ENCODE measurements at places on chromosomes 12 and 14. TPM values are rescaled to one million over a fixed set of nuclear protein-coding genes. Genes with fewer than 3 reads are reported as not detected.

- DNase-seq = no peak
- peaks cover 13% of the 10 kb centered on the region for H3K36me3 ChIP-seq
- H3K4me3 ChIP-seq = no peak overlapping the region
- H3K4me1 ChIP-seq = no peaks in the 10 kb centered on the region
- no peaks in the 10 kb centered on the region for H3K27me3 ChIP-seq
- no peak overlapping the region for H3K27ac ChIP-seq
Observed at GRCh38 chr14:80678436-80678835, 263.1 kb downstream of the CEP128 start.

GRCh38 chr12:44334347-44334746, 498.5 kb downstream of the TMEM117 start:
- DNase-seq = no peak
- no peak overlapping the region for H3K4me3 ChIP-seq
- no peaks in the 10 kb centered on the region for H3K4me1 ChIP-seq

Gene SLC7A8
- 0.89 TPM for total RNA-seq

Gene LAG3
- total RNA-seq = 1.0 TPM

DNA sequence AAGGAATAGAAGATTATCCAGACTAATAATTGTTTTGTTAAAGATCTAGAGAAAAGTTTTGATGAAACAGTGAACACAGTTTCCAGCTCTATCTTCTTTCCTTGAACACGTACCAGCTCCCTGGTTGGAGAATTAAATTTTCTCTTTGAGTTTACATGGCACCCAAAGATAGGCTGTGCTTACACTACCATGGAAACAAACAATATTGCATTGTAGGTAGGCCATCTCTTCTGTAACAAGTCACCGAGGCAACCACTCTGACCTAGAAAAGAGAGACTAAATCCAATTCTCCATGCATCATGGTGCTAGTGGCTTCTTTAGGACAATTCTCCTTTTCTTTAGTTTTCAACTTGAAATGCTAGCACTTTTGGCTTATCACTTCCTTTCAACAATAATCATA, 9.9 kb downstream of the BMAL2 start:
- no peak overlapping the region for H3K27ac ChIP-seq
- no peak overlapping the region for H3K4me3 ChIP-seq
- peaks cover 19% of the 10 kb centered on the region for H3K4me1 ChIP-seq
- no peaks in the 10 kb centered on the region for H3K27me3 ChIP-seq
- no peaks in the 10 kb centered on the region for H3K36me3 ChIP-seq
- DNase-seq = no peak

Gene DYRK4
- total RNA-seq = 37.9 TPM

GRCh38 chr12:72030277-72030676, 91.6 kb downstream of the TPH2 start:
- no peak overlapping the region for H3K27ac ChIP-seq
- H3K4me1 ChIP-seq = no peaks in the 10 kb centered on the region
- no peak overlapping the region for H3K4me3 ChIP-seq
- no peaks in the 10 kb centered on the region for H3K36me3 ChIP-seq
- no peak for DNase-seq

Gene CELA1
- not detected for total RNA-seq

DNA sequence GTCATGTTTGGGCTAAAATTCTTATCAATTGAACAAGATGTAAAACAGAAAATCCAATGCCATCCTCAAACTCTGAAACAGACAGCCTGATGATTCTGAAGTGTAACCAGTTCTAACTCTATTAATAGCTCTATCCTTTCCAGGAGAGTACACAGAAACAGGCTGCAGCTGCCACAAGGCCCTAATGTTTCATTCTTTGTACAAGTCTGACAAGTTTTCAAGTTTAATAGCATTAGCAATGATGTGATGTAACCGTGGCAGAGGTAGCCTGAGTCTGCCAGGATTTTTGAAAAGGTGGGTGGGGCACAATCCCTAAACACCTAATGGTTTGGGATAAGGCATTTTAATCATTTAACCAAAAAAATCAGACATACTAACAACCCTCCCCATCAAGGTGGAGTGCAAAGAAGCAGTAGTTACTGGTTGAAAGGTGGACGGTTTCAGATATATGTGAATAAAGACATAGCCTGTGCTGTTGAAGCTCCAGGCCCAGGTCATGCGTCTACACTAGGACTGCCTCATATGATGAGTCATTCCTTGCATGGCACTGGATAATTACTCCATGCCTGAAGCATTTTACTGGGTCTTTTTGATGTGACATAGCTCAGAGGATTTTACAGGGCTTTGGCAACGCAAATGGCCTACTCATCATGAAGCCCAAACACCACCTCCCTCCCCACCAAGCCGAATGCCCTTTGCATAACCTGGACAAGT, 145.1 kb upstream of the GRIP1 start:
- no peak overlapping the region for H3K4me3 ChIP-seq
- H3K4me1 ChIP-seq = peaks cover 12% of the 10 kb centered on the region
- no peaks in the 10 kb centered on the region for H3K36me3 ChIP-seq
- no peaks in the 10 kb centered on the region for H3K27me3 ChIP-seq
- peak overlapping the region; percentile 69 for H3K27ac ChIP-seq

DNA sequence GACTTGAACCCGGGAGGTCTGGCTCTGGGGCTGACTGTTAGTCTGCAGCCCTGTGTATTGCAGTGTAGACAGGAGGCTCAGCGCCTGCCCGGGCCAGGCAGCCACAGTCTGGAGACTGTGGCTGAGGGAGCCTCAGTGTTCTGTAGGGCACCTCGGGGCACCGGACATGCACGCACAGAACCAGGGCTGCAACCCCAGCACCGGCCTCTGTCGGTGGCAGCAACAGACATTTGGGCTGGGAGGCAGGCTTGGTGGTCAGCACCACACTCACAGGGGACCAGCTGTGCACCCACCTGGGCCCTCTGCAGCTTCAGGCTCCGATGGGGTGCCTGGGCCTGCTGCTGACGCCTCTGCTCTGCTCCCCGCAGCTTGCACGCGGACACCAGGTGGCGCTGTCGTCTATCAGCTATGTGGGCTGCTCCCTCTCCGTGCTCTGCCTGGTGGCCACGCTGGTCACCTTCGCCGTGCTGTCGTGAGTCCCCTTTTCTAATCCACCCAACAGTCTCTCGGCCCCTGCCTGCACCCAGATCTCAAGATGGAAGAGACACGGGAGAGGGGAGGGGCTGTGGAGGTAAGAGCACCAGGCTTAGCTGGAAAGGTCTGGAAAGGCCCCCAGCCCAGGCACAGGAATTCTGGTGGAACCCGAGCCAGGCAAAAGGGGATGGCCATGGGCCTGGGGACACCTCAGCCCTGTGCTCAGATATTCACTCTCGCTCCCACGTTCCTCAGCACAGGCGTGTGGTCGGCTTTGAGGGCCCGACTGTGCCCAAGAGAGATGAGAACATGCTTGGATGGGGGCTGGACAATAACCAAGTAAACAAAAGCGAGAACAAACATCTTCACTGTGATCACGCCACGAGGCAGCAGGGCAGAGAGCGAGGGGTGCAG, 151.0 kb downstream of the ADGRD1 start:
- peak; percentile 96 for DNase-seq
- peaks cover 2% of the 10 kb centered on the region for H3K4me1 ChIP-seq
- H3K27me3 ChIP-seq = peaks cover 15% of the 10 kb centered on the region
- no peak overlapping the region for H3K4me3 ChIP-seq
- no peak overlapping the region for H3K27ac ChIP-seq
- peaks cover 2% of the 10 kb centered on the region for H3K36me3 ChIP-seq

Gene LRFN5
- total RNA-seq = 0.10 TPM

- no peaks in the 10 kb centered on the region for H3K27me3 ChIP-seq
- no peak for DNase-seq
- H3K4me1 ChIP-seq = peaks cover 3% of the 10 kb centered on the region
- H3K36me3 ChIP-seq = peaks cover 67% of the 10 kb centered on the region
- H3K27ac ChIP-seq = no peak overlapping the region
Observed at GRCh38 chr12:110339184-110339952, 58.3 kb downstream of the ATP2A2 start.

- no peak overlapping the region for H3K27ac ChIP-seq
- no peak overlapping the region for H3K4me3 ChIP-seq
- H3K36me3 ChIP-seq = no peaks in the 10 kb centered on the region
- DNase-seq = no peak
- peaks cover 11% of the 10 kb centered on the region for H3K4me1 ChIP-seq
Observed at GRCh38 chr12:53733051-53733806, 6.0 kb upstream of the CALCOCO1 start.

DNA sequence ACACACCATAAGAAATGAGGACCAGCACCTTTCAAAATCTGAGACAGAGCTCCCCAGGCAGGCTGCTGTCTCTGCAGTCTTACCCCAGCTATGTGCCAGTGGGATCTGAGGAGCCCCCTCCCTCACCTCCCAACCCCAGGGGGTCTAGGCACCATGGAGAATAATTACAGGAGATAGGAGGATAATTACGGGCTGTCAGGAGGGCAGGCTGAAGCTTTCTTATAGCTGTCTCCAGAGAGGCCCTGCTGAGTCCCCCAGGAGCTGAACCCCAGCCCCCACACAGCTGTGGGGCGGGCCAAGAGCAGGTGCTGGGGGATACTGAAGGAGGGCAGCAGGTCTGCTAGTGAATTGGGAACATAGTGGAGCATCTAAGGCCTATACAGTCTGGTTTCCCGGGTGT, 6.8 kb downstream of the CPNE6 start:
- peaks cover 8% of the 10 kb centered on the region for H3K4me1 ChIP-seq
- H3K36me3 ChIP-seq = no peaks in the 10 kb centered on the region
- H3K4me3 ChIP-seq = no peak overlapping the region

- no peak overlapping the region for H3K4me3 ChIP-seq
- H3K27me3 ChIP-seq = no peaks in the 10 kb centered on the region
- DNase-seq = no peak
- peaks cover 48% of the 10 kb centered on the region for H3K4me1 ChIP-seq
Observed at GRCh38 chr12:19972325-19973288, 395.7 kb upstream of the PDE3A start.

Gene PROX2
- total RNA-seq = not detected

Gene DEGS2
- 0.17 TPM for total RNA-seq

- H3K27me3 ChIP-seq = no peaks in the 10 kb centered on the region
- H3K27ac ChIP-seq = peak overlapping the region; percentile 2
- H3K4me3 ChIP-seq = no peak overlapping the region
- no peak for DNase-seq
Observed at GRCh38 chr14:92549859-92550230, 36.3 kb downstream of the RIN3 start.
